ENCODE measurements at places on chromosomes 3 and 15.

DNA sequence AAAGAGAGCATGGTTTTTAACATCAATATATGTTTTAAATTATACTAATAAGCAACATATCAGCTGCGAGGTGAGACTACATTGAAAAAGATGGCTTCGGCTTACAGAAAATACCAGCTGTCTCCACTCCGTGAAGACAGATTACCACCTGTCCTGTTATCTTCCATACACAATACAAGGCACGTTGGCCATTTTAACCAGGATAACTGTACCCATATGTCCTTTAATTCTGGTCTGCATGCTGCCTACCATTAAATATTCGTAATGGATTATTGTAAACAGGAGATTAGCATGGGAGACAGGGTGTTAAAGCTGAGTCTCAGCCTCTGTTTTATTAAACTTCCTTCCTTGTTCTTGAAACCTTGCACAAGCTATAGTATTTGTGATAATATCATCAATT lies 855.5 kb downstream of the ROBO1 start:
- DNase-seq, result no peak

DNA sequence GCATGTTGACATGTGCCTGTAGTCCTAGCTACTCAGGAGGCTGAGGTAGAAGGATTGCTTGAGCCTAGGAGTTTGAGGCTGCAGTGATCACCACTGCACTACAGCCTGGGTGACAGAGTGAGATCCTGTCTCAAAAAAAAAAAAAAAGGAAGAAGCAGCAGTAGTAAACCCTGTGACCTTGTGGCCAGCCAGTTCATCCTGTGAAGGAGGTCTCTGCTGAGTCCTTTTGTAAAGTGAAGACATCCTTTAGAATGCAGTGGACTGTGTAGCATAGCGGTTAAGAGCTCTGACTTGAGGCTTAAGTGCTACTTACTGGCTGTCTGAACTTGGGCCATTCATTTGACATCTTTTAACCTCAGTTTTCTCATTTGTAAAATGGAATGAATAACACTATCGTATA lies 8.3 kb downstream of the EXOSC7 start:
- no peak for DNase-seq

- DNase-seq, result no peak
Measured at GRCh38 chr15:29687204-29687815, 135.0 kb downstream of the TJP1 start.

DNA sequence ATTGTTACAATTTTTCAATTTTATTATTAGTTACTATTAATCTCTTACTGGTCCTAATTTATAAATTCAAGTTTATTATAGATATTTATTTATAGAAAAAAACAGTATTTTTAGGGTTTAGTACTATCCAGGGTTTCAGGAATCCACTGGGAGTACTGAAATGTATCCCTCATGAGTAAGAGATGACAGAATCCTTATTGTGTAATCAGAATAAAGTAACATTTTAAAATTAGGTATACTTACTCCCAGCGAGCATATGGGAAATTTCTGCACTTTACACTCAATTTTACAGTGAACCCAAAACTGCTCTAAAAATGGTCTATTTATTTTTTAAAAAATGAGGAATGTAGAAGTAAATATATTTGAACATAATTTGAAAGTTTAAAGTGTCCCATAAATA lies 202.7 kb downstream of the CGGBP1 start:
- DNase-seq, result no peak

GRCh38 chr15:62035256-62035924 lies 24.9 kb downstream of the VPS13C start:
- no peak for DNase-seq

DNA sequence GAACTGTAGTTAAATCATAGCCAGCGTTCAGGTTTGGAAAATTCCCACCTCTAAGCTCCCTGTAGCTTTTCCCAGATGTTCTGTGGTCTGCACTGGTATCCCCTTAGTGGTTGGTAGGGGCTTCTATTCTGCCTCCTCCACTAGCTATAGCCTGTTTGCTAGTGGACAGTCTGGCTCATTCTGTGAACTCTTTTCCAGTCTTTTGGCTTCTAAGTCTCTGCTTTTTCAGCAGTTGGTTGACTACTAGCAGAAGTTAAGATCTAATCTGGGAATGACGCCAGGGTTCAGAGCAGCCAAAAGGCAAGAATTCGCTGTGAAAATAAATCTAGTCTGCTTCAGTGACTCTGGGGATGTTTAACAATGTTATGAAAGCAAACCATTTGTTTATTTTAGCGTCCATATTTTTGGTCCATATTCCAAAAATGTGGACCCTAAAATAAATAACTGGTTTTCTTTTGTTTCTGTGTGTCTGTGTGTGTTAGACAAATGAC lies 73.7 kb upstream of the WDR72 start:
- DNase-seq, result peak; percentile 12

GRCh38 chr3:94317017-94317416 lies 254.2 kb downstream of the NSUN3 start:
- DNase-seq, result no peak

- DNase-seq, result no peak
Measured at GRCh38 chr3:41137686-41138111, 61.6 kb upstream of the CTNNB1 start.

Measured in tibial nerve (tissue), 4 donors.